ENCODE measurements at places on chromosomes 7 and 10.

GRCh38 chr7:133681529-133681928, 428.7 kb downstream of the EXOC4 start:
- DNase-seq, result no peak

- no peak for DNase-seq
These were observed 99.0 kb upstream of the CYP26C1 start for GRCh38 chr10:92961638-92962037.

DNA sequence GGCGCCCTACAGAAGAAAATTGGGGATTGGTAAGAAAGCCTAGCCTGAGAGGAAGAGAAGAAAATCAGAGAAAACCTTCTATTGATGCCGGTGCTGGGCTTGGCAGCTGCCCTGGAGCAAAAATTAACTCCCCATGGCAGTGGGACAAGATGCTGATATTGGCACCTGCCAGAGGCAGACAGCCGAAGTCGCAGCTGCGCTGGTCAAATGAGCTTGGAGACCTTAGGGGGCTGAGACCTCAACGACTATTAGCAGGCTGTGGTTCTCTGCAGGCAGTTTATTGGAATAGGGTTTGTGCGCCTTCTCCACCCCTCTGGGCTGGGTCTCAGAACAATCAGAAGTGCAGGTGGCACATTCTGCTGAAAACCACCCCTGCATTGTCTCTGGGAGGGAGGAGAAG, 213.7 kb downstream of the GFRA1 start:
- DNase-seq, result no peak

DNA sequence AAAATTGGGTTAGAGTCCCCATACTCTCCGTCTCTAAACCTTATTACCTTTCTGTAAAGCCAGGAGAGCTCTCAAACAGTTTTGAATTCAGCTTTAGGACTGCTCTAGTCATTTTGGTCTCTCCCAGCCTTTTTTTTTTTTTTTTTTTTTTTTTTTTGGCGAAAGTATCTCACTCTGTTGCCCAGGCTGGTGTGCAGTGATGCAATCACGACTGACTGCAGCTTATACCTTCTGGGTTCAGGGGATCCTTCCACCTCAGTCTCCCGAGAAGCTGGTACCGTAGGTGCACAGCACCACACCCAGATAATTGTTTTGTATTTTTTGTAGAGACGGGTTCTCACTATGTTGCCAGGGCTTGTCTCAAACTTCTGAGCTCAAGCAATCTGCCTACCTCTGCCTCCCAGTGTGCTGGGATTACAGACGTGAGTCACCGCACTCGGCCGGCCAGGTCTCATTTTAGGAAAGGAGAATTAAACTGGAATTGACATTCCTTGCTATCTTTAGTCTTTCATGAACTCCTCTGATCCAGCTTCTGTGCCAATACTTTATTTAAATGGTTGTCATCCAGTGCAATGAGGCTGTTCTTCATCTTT, 31.4 kb upstream of the RSU1 start:
- no peak for DNase-seq

- no peak for DNase-seq
These were observed 26.2 kb downstream of the GLI3 start for GRCh38 chr7:42210779-42211178.

- peak; percentile 59 for DNase-seq
These were observed 786.9 kb upstream of the IGFBP3 start for GRCh38 chr7:46707973-46708372.

GRCh38 chr7:97226541-97226940, 109.0 kb downstream of the SDHAF3 start:
- no peak for DNase-seq

DNA sequence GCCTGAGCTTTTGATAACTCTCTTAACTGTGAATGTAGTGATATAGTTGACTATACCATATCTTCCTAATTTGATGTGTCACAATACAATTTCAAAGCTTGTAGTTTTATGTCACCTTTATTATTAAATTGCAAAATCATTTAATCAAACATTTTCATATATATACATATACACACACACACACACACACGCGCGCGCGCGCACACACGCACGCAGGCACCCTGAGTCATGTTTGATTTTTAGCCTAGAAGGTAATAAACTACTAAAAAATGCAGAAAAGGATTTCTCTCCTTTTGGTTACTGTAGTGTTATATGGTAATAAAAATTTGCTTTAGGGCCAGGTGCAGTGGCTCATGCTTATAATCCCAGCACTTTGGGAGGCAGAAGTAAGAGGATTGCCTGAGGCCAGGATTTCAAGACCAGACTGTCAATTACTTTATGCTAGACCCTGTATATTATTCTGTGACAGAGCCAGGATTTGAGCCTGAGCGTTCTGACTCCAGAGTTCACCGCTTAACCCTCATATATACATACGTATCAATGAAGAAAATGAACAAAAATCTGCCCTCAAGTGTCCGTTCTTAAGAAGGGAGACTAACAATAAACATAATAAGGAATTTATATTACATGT, 89.6 kb downstream of the PODXL start:
- no peak for DNase-seq

- no peak for DNase-seq
These were observed 56.2 kb upstream of the PDCD4 start for GRCh38 chr10:110815354-110816004.

GRCh38 chr7:93442478-93443224, 131.9 kb downstream of the CALCR start:
- DNase-seq, result peak; percentile 86

DNA sequence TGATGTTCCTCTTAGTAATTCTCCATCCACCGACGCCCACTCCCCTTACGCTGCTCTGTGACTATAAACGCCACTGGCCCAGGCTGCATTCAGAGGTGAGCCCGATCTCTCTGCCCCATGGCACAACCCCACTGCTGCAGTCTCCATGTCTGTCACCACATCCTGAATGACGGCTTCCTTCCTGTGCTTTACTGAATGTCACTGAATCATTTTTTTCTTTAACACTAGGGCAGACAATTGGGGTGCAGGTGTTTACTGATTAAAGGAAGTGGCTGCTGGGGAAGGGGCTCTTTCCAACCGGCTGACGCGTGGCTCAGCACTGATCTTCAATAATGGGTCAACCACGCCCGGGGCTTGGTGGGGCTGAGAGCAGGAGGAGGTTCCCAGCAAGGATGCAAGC, 208.3 kb downstream of the USP6NL start:
- DNase-seq, result no peak

- DNase-seq, result no peak
These were observed 27.3 kb downstream of the CSTF2T start for GRCh38 chr10:51672039-51672535.

GRCh38 chr7:22275661-22276060, 81.3 kb downstream of the RAPGEF5 start:
- DNase-seq, result no peak

- no peak for DNase-seq
These were observed 10.8 kb upstream of the PON1 start for GRCh38 chr7:95335093-95335492.

DNA sequence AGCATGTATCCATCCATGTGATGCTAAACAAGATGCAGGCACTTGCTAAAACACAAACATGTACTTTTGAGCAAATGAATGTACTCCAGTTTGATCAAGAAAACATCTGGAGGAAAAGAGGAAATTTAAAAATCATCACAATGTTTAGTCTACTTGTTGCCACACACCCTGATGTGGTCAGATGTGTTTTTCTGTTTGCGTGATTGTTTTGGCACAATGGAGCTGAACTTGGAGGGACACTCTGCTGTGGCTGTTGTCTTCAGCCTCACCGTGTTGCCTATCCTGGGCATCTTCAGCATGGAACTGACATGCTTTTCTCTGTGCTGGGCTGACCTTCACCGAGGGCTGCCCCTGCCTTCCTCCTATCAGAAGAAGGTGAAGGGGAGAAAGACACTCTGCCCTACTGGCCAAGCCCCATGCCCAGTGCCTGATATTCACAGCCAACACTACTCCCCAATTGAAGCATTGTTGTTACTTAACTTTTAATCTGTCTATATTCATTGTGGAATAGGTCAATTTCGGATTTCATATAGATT, 268.3 kb upstream of the IGFBP3 start:
- DNase-seq, result no peak

DNA sequence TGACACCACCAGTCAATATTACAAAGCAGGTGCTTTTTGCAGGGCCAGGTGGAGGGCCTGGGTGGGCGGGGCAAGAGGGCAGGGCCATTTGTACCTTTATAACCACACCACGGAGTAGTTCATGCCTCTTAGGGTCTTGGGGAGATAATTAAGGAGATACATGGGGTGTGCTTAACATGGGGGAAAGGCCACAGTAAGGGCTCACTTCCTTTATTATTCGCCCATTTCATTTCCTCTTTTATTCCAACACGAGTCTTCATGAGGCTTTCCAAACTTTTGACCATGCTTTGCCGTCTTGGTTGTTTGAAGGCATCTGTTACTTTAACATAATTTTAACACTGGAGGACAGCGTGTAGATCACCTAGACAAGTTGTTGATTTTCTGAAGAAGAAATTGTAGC, 33.3 kb upstream of the LYZL2 start:
- no peak for DNase-seq

DNA sequence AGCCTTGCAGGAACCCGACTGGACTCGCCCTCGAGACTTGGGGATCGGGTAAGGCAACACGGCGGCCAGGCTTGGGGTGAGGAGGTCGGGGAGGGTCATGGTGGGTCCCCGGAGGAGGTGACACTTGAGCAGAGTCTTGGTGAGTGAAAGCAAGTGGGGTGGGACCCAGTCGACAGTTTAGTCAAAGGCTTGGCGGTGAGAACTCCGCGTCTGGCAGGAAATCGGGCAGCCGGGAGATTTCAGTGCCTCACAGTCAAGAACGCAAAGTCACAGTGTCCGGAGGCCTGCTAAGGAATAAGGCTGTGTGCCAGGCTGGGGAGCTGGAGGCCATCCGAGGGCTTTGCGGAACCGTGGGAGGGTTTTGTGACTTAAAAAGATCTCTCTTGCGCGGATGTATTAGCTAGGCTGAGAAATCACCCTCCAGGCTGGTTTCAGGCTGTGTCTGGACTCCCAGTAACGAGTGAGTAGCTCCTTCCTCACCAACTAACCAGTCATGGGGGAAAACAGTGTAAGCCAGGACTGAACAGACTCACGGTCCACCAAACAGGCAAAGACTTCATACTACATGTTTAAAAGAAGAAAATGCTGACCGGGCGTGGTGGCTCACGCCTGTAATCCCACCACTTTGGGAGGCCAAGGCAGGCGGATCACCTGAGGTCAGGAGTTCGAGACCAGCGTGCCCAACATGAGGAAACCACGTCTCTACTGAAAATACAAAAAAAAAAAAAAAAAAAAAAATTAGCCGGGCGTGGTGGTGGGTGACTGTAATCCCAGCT, 613 bp downstream of the AP5Z1 start:
- DNase-seq, result peak; percentile 32

- no peak for DNase-seq
These were observed 26.9 kb downstream of the BMPER start for GRCh38 chr7:33932221-33932620.

DNA sequence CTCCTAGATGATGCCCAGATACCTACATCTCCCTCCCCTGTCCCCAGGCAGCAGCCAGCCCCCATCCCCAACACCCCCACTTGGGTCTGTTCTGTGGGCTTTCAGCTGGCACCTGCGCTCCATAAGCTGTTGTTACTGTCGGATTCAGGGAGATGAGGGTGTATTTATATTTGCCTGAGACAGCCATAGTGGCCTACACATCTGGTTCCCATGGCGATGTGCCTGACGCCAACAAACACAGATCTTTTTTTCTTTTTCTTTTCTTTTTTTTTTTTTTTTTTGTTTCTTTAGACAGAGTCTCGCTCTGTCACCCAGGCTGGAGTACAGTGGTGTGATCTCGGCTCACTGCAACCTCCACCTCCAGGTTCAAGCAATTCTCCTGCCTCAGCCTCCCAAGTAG, 73.1 kb downstream of the CLIP2 start:
- DNase-seq, result no peak

DNA sequence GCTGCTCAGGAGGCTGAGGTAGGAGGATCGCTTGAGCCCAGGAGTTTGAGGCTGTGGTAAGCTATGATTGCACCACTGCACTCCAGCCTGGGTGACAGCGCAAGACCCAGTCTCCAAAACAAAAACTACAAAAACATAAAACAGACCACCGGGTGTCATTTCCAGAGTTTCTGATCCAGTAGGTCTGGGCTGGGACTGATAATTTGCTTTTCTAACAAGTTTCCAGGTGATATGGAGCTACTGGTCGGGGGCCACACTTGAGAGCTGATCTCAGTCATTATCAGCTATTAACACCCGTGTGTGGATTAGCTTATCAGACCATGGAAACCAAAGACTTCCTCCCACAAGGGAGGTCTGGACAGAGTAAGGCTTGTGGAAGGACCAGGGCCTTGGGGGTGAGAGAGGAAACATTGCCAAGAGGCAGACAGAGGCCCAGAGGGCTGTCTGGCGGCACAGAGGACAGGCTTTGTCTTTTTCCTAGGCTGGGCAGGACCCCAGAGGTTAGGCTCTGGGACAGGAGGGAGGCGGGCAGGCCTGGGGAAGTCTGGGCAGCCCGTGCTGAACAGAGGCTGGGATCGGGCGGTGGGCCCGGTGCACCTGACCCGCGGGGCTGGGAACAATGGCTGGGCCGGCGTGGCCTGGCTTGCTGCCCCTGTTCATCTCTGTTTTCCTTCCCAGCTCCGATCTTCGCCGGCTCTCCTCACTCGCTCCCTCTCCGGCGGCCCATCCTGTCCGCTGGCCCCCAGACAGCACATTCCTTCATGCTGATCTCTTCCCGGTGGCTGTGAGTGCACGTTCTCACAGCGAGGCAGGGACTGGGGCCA, 25.2 kb downstream of the TMEM270 start:
- DNase-seq, result peak; percentile 47

- no peak for DNase-seq
These were observed 180.1 kb downstream of the RAPGEF5 start for GRCh38 chr7:22176791-22177412.

GRCh38 chr7:132933072-132933458, 148.8 kb downstream of the CHCHD3 start:
- no peak for DNase-seq

DNA sequence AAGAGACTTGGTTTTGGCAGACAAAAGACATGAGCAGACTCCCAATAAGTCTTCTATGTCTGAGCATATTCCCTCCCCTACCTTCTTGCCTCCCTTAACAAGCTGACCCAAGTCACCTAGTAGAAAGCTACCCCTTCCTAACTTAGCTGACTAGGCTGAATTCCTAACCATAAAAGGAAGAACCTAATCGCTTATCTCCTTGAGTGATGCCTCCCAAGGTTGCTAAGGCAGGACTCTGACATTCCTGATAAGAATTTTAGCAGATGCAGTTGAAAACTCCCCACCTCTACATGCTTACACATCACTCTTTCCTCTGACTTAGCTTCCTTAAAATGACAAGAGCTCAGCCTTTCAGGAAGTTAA, 704.7 kb upstream of the MBL2 start:
- DNase-seq, result peak; percentile 90

GRCh38 chr10:88271761-88272543, 311.2 kb downstream of the RNLS start:
- DNase-seq, result no peak

DNA sequence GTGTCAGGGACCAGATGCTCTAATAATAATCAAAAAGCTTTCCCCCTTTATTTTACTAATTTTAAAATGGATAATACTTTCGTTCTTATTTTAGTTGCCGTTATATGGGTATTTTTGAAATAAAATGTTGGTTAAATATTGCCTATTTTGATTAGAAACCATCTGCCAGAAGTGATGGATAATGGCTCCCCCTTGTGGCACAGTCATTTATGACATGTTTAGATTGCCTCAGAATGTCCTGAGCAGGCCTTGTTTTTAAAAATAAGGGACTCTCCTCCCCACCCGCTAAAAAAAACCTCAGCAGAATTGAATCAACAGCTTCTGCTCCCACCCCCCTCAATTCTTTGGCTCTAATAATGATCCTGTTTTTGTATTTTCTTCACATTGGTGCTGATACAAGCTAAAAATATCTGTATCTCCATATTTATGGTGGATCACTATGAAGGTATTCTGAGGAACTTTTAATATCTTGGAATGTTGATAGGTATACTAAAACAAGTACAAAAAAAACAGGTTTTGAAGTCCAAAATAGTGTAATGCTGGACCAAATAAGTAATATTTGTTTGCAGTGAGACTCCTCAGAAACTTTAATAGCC, 38.8 kb downstream of the TMEM60 start:
- peak; percentile 84 for DNase-seq

Data from GM23338 (cell line).